ENCODE measurements at places on chromosomes 3 and 15.

DNA sequence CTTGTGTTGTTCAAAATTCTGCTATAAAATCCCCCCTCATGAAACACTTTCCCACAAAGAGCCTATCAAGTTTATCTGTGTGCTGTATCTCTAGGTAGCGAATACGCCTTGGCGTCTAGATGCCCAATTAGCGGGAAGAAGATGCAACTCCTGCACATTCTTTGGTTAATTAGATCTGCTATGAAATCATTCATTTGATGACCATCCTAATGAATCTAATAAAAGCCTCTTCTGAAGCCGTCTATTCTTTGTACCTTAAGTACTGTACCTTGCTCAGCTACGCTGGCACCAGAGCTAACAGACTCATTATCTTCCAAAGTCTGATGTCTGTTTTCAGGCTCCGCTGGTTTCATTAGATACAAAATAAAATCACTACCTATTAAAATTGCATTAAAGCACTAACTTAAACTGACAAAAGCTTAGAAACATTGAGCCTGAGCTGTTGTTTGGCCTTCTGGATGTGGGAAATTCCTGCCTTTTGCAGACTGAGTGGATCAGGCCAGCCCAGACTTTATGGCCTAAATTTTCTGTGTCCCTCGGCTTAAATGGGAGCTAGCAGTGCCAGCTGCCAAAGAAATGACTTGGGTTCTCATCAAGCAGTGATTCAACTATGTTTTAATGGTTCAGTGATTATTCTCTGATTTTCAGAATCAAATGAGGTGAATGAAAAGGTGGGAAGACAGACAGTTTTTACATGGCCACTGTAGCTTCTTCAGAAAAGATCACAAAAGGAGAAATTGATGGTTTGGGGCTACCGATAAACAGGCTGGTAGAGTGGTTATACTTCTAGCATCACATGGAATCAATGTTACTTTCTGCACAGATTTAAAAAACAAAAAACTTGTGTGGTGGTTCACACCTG is 28.4 kb upstream of the CHST2 start:
- DNase-seq = no peak

DNA sequence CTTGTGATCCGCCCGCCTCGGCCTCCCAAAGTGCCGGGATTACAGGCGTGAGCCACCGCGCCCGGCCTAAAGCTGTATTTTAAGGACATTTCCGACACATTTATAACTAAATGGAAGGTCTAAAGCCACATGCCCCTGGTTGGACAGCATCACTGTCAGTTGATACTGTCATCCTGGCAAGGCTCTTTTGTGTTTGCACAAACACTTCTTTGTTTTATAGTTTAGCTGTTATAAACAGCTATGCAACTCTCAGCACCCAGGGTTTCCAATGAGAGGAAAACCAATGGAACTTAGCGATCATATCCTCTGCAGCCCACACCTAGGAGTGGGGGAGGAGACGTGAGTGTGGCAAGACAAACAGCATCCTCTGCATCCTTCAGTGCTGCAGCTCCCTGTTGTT is 19.7 kb downstream of the NIPA1 start:
- DNase-seq = no peak

DNA sequence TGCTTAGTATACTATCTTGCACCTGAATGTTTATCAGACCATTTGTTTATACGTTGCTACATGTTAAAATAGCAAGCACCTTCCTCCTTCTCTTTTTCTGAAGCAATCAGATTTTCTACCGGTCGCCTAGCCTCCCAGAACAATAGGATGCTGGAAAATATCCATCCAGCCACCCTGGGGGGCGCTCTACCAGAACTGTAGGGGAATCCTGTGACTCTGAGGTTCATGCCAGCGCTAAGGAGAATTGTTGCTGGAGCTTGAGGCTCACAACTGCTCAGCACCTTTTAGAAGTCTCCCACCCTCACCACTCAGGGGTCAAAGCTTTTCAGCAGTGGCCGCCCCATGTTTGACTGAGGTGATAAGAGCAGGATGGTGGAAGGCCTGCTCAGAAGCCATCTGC is 27.5 kb downstream of the SQOR start:
- no peak for DNase-seq

DNA sequence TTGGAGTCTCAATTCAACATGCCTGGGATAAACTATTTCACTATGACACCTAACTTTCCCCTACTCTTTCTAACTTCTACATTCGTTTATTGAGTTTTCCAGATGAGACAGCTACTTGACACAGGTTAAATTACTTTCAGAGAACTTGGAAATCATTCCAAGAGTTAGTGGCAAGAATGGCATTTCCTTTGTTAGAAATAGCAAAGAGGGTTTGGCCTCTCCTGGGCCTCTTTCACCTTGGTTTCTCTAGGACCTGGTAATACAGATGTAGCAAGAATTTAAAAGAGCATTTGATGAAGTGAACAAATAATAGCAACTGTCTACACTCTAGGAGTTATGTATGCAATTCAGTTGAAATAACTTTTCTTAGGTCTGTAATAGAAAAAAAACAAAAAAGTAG is 748.9 kb downstream of the MECOM start:
- DNase-seq = no peak

DNA sequence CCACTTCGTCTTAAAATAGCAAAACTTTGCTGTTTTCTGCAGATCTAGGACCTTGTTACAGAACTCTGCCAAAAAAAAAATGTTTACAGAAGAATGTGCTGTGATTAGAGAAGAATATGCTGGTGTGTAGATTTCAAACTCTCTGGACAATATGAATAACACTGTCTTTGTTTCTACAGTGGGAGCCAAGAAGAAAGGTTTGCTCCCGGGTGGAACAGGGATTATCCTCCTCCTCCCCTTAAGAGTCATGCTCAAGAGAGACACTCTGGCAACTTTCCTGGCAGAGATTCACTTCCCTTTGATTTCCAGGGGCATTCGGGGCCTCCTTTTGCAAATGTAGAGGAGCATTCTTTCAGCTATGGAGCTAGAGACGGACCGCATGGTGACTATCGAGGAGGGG is 27.3 kb downstream of the RBM6 start:
- DNase-seq = no peak

- DNase-seq = no peak
Measured at GRCh38 chr3:53320697-53321096, 26.6 kb downstream of the DCP1A start.
